OCI-LY7 (cell line): ENCODE measurements at places on chromosomes 16 and 17. TPM values are rescaled to one million over a fixed set of nuclear protein-coding genes. Genes with fewer than 3 reads are reported as not detected.

CENPV gene
- 78.8 and 84.6 TPM in 2 replicates for total RNA-seq

CLEC18B gene
- total RNA-seq, result 0.20 TPM in 1 of 2 replicates, not detected in the other

FOXN1 gene
- total RNA-seq, result not detected in 2 replicates

MYH11 gene
- total RNA-seq, result 33.3 and 33.8 TPM in 2 replicates

MIS12 gene
- 35.0 and 36.3 TPM in 2 replicates for total RNA-seq

GJC1 gene
- 19.5 and 20.6 TPM in 2 replicates for total RNA-seq

IFI35 gene
- 8.6 and 10.6 TPM in 2 replicates for total RNA-seq

G6PC1 gene
- total RNA-seq, result 1.9 and 2.6 TPM in 2 replicates

CCL16 gene
- not detected in 2 replicates for total RNA-seq

RGS11 gene
- not detected in 2 replicates for total RNA-seq

CA10 gene
- total RNA-seq, result not detected in 2 replicates

SP2 gene
- total RNA-seq, result 22.1 and 24.1 TPM in 2 replicates

CA7 gene
- total RNA-seq, result not detected in 2 replicates

SHBG gene
- total RNA-seq, result 0.50 and 0.53 TPM in 2 replicates

ZNF821 gene
- total RNA-seq, result 17.8 and 20.1 TPM in 2 replicates

ZPBP2 gene
- total RNA-seq, result not detected in 2 replicates

RUNDC3A gene
- 0.24 TPM in 1 of 2 replicates, not detected in the other for total RNA-seq

CCL4 gene
- not detected in 2 replicates for total RNA-seq

SRCIN1 gene
- total RNA-seq, result 4.6 and 4.9 TPM in 2 replicates

CBLN1 gene
- 0.96 and 1.4 TPM in 2 replicates for total RNA-seq

CCR7 gene
- 0.48 TPM in 1 of 2 replicates, not detected in the other for total RNA-seq

NPIPB9 gene
- total RNA-seq, result 7.1 and 10.7 TPM in 2 replicates

KIF2B gene
- not detected in 2 replicates for total RNA-seq

HSF5 gene
- total RNA-seq, result not detected in 2 replicates

SLC5A11 gene
- total RNA-seq, result 0.61 and 1.0 TPM in 2 replicates
